Activated CD4-positive, alpha-beta memory T cell treated with anti-CD3 and anti-CD28 coated beads, Interleukin-2, amount 10 ng/mL, durations not matched to agents 7 days and 5 days (primary cell): ENCODE measurements at places on chromosomes 12 and 14.

- H3K27ac ChIP-seq, result no peak overlapping the region
- no peaks in the 10 kb centered on the region for H3K27me3 ChIP-seq
- peaks cover 3% of the 10 kb centered on the region for H3K4me1 ChIP-seq
- DNase-seq, result no peak
Measured at GRCh38 chr12:103802586-103802886, 38.5 kb downstream of the NT5DC3 start.

GRCh38 chr14:64476438-64476837, 11.1 kb downstream of the AKAP5 start:
- H3K4me3 ChIP-seq, result no peak overlapping the region
- H3K4me1 ChIP-seq, result peaks cover 13% of the 10 kb centered on the region
- H3K27ac ChIP-seq, result no peak overlapping the region
- no peaks in the 10 kb centered on the region for H3K27me3 ChIP-seq
- peaks cover 10% of the 10 kb centered on the region for H3K36me3 ChIP-seq

DNA sequence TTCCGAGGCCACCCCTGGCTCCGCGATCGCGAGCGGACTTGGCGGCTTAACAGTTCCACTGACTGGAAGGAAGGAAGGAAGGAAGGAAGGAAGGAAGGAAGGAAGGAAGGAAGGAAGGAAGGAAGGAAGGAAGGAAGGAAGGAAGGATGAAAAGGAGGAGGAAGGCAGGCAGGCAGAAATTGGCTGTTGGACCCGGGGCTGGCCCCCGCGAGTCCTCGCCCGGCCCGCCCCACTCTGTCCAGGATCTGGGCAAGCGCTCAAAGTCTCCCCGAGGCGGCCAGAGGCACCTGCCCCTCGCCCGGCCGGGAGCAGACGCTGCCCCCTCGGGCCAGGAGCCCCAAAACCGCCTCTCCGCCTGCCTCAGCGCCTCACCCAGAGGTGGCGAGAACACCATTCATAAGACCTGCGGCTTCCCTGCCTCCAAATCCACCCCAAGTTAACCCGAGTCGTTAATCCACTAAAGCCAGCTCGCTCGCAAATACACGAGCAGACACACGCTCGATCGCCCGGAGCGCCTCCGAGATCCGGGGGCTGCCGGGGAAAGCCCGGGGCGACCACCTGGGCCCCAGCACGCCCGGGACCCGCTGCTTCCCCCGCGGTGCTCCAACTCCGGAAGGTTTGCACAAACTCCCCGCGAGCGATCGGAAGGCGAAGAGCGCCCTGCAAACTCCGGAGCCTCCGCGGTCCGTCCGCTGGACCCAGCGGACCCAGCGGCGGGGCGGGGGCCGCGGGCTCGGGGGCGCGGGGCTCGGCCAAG, 844 bp downstream of the DPF3 start:
- peaks cover 14% of the 10 kb centered on the region for H3K36me3 ChIP-seq
- peak overlapping the region; percentile 92 for H3K4me3 ChIP-seq
- H3K27me3 ChIP-seq, result peaks cover 66% of the 10 kb centered on the region
- DNase-seq, result peak; percentile 43
- H3K4me1 ChIP-seq, result peaks cover 41% of the 10 kb centered on the region
- peak overlapping the region; percentile 37 for H3K27ac ChIP-seq

DNA sequence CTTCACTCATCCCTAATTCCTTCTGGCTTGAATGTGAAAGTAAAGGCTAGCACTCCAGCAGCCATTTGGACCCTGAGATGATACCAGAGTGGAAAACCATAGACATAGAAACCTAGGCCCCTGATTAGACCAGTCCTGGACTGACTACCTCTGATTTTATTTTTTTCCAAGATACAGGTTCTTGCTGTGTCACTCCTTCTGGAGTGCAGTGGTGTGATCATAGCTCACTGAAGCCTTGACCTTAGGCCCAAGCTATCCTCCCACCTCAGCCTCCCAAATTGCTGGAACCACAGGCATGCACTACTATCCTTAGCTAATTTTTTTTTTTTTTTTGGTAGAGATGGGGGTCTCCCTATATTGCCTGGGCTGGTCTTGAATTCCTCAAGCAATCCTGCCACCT, 74.4 kb upstream of the STAC3 start:
- H3K4me3 ChIP-seq, result no peak overlapping the region
- H3K36me3 ChIP-seq, result peaks cover 6% of the 10 kb centered on the region
- no peaks in the 10 kb centered on the region for H3K4me1 ChIP-seq
- no peak overlapping the region for H3K27ac ChIP-seq

DNA sequence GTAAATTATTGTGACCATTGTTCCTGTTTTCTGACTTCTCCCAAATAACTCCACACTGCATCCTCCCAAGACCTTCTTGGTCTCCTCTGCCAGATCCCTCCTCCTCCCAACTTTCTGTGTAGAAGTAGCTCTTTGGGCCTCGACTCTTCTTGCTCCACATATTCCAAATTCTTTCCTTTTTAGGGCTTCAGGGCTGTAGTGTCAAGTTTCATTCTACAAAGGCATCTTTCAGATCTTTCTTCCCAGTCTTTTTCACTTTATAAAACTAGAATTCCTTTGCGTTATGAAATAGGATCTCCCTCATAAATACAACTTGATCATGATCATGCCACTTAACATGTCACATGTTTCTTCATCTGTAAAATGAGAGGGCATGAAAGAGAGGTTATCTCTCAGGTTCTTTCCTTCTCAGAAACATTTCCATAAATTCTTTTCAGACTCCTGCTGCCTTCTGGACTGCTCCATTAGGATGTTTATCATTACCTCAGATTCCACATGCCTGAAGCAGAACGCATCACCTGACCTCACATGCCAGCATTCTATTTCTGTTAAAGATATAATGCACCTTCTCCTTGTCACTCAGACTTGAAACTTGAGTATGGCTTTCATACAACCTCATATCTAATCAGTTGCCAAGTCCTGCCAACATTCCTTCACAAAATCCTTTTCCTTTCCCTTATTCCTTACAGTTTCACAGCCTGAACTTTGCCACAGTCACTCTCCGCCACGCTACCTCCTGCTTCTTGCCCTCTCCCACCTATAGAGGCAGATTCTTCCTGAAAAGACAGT, 8.5 kb downstream of the SLC38A1 start:
- no peak overlapping the region for H3K4me3 ChIP-seq
- H3K27ac ChIP-seq, result no peak overlapping the region
- H3K4me1 ChIP-seq, result peaks cover 40% of the 10 kb centered on the region
- no peak for DNase-seq
